ENCODE measurements at places on chromosomes 2 and 18. TPM values are rescaled to one million over a fixed set of nuclear protein-coding genes. Genes with fewer than 3 reads are reported as not detected.

The SH3RF3 gene
- polyA plus RNA-seq = 4.5 TPM

The ACADL gene
- polyA plus RNA-seq = 18.5 TPM

The GALM gene
- polyA plus RNA-seq = 55.9 TPM

The NLRC4 gene
- polyA plus RNA-seq = 1.00 TPM

The THSD7B gene
- polyA plus RNA-seq = 5.4 TPM

The CNTNAP5 gene
- polyA plus RNA-seq = not detected

The ACMSD gene
- polyA plus RNA-seq = 43.0 TPM

The OR6B2 gene
- not detected for polyA plus RNA-seq

The PTGR3 gene
- 43.3 TPM for polyA plus RNA-seq

The PHLPP1 gene
- polyA plus RNA-seq = 20.8 TPM

The CRACDL gene
- 3.0 TPM for polyA plus RNA-seq

The ARL6IP6 gene
- polyA plus RNA-seq = 61.9 TPM

The L3MBTL4 gene
- 5.1 TPM for polyA plus RNA-seq

GRCh38 chr18:34493099-34493544 lies 217.0 kb upstream of the DTNA start:
- DNase-seq = peak; percentile 45

DNA sequence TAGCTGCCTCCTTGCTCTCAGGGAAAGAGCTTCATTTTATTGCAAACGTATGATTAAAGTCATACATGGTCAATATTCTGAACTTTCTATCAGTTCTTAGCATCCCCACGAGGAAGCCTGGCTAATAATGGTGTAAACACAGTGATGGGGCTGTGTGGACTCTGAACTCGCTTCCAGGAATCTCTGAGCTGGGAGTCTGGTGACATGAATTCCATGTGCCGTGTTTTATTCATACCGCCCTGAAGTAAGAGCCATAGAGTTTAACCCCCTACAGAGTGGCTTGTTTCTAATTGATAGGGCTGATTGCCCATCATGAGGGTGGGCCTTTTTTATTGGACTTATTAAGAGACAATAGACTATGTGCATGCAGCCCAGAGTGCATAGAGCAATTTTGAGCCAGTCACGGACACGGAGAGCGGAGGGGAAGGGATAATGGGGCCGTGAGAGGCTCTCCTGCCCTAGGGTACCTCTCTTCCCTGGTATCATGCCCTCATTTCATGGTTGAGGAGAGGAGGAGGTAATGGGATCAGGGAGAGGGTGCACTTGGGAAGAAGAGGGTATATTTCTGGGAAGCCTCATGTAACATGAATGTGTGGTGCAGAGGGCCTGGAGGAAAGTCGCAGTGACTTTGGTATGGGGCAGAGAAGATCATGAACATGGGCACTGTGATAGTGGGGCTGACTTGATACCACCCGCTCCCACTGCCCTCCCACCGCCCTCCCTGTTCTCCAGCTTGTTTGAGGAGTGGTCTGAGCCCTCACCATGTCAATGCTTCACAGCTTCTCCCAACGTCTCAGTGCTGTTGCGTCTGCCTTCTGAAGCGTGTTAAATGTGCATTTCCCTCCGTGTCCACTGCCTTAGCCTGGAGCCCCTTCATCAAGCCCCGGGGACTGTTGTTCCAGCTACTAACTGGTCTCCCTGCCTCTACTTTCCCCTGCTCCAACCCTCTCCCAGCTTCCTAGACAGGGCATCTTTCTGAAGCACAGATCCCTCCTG lies 73.2 kb downstream of the IL1R2 start:
- no peak for DNase-seq

GRCh38 chr2:216689397-216689796 lies 6.0 kb downstream of the IGFBP5 start:
- DNase-seq = no peak

DNA sequence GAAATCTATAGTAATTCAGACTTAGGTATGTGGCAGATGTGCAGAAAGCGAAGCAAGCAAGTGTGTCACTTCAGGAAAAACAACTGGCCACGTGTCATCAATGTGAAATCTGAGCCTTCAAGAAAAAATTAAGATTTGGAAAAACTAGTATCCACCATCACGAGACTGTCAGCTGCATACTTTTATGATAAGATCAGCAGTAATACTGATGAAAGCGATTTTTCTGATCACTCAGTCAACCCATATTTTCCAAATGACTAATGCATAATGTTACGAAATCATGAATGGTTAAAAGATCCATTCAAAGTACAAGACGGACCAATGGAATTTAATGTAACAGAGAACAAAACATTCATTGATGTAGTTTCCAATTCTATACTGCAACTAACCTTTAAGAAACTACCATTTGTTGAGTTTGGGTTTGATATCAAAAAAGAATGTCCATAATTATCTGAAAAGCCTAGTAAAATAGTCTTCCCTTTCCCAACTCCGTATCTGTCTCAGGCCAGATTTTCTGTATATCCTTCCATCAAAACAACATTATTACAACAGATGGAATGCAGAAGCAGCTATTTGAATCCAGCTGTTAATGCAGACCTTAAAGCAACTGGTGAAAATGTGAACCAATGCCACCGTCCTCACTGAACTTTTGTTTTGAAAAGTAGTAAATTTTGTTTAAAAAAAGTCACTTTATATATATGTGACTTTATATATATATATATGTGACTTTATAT lies 17.0 kb upstream of the BCL2 start:
- no peak for DNase-seq

DNA sequence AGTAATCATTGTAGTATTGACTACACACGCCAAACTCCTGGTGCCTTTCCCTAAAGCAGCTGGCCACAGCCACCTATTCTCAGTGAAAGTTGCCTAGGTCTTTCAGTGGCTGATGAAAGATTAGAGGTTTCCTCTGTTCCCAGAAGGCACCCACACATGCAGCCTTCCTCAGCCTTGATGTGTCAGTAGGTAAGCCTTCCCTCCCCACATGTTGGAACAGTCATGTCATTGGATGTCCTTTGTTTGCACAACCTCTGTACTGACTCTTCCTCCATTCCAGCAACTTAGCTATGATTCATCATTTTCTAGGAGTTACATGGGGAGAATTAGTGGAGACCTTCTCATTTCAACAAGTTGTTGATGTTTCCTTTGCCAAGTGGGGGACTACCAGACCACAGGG lies 630.8 kb upstream of the SLC39A10 start:
- no peak for DNase-seq

DNA sequence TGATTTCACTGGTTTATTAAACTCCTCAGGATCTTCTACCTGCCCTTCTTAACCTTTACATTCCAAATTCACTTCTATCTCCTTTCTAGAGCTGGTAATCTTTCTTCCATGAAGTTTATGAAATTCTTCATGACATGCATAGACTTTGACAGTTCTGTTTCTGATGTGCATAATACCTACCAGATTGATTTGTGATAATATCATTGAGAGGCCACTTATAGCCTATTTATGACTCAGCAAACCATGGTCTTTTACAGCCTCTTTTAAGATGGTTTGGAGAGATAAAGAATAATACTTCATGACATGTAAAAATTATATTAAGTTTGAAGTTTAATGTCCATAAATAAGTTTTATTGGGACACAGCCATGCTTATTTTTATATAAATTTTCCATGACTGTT lies 14.0 kb downstream of the SCN2A start:
- DNase-seq = no peak

DNA sequence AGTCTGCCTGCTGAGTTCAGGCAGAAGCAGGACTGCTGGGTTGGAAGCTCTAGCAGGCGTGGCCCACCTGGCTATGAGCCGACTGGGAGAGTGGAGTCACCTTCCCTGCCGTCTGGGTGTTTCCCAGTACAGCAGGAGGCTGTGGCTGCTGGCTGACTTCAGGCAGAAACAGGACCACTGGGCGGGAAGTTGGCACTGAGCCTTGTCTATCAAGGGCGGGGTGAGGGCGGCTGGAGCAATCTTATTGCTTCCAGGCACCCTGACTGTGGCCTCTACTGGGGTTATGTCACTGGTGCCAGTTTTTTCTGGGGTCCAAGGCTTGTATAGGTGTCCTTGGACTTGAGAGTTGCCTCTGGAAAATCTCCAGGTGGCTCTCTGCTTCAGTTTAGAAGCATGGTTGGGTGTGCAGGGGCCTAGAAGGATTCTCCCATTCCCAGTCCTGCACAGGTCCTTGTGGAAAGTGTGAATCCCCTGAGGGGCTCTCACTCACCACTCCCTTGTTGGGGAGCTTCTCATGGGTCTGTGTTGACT lies 30.5 kb downstream of the LTBP1 start:
- no peak for DNase-seq

- DNase-seq = no peak
Measured at GRCh38 chr18:36786686-36787085, 42.1 kb downstream of the TPGS2 start.

DNA sequence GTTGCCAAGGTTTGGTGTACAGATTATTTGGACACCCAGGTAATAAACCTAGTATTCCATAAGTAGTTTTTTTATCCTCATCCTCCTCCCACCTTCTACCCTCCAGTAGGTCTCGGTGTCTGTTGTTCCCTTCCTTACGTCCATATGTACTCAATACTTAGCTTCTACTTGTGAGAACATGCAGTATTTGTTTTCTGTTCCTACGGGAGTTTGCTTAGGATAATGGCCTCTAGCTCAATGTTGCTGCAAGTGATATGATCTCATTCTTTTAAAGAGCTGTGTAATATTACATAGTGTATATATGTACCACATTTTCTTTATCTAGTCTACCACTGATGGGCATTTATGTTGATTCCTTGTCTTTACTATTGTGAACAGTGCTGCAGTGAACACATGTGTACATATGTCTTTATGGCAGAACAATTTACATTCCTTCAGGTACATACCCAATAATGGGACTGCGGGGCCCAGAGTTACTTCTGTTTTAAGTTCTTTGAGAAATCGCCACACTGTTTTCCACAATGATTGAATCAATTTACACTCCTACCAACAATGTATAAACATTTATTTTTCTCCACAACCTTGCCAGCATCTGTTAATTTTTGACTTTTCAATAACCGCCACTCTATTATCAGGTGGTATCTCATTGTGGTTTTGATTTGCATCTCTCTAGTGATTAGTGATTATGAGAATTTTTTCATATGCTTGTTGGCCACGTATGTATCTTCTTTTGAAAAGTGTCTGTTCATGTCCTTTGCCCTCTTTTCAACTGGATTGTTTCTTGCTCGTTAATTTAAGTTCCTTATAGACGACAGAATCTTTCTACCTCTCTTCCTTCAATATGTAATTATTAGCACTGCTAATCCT lies 88.0 kb downstream of the MEMO1 start:
- DNase-seq = no peak

DNA sequence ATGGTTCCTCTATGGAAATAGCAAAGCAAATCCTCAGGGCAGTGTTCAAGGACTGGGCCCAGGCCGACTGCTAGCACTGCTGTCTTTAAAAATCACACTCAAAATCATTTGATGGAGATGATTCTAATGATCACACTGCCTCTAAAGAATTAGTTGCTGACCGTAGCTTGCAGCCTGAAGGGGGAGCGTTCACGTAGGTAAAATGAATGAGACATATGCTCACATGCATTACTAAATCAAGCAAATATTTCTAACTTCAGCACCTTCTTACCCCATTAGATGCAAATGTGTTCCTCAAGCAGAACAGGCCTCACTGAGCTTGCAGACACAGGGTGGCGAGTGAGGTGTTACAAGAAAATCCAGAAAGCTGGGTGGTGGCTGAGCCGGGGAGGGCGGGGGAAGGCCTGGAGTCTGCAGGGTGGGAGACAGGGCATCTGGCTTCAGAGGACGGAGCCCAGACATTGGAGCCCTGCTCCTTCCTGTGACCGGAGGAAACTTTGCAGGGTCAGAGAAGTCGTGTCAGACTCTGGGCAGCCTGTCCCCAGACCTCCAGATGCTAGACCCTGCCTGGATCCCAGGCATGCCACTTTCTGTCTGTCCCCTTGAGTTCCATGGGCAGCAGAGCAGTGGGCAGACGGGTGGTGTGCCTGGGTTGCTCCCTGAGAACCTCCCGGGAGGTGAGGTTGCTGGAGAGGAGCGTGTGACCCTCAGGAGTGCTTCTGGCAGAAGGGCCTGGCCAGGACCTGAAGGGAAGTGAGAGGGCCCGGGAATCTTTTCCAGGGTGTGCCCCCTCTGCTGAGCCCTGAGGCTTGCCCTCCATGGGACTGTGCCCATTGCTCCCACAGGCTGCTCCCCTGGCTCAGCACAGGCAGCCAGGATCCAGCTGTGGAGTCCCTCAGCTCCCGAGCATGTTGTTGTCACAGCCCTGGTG lies 7.1 kb upstream of the NPPC start:
- DNase-seq = no peak

DNA sequence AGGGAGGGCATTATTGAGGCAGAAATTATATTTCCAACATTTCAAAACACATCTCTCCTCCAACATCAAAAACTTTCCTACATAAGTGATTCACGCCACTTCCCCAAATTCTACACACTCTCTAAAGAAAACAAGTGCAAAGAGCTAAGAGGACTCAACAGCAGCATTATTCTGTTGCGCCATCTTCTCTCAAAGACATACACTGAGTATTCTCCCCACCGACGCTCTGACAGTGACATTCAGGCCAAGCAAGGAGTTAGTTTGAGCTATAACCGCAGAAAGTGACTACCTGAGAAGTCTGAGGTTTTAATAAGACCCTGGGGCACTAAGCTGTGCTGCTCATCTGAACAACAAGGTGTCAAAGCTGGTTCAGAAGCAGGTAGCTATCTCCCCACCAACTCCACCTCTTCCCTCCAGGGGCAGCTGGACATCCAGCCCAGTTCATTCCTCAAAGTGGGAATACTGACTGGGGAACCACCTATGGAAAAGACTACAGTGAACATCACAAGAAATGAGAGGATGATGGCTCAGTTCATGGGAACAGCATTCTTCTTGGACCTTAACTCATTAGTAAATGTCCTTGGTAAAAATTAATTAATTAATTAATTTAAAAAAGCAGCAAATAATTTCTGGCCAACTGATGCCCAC lies 309.5 kb upstream of the CCDC68 start:
- DNase-seq = no peak

Measured in right renal cortex interstitium (tissue), 3 donors.